Glutamatergic neuron (in vitro differentiated cells): ENCODE measurements at places on chromosomes 2 and 18. TPM values are rescaled to one million over a fixed set of nuclear protein-coding genes. Genes with fewer than 3 reads are reported as not detected.
A peak's percentile ranks its signal among the peaks of the same experiment; 100 is the strongest.

DNA sequence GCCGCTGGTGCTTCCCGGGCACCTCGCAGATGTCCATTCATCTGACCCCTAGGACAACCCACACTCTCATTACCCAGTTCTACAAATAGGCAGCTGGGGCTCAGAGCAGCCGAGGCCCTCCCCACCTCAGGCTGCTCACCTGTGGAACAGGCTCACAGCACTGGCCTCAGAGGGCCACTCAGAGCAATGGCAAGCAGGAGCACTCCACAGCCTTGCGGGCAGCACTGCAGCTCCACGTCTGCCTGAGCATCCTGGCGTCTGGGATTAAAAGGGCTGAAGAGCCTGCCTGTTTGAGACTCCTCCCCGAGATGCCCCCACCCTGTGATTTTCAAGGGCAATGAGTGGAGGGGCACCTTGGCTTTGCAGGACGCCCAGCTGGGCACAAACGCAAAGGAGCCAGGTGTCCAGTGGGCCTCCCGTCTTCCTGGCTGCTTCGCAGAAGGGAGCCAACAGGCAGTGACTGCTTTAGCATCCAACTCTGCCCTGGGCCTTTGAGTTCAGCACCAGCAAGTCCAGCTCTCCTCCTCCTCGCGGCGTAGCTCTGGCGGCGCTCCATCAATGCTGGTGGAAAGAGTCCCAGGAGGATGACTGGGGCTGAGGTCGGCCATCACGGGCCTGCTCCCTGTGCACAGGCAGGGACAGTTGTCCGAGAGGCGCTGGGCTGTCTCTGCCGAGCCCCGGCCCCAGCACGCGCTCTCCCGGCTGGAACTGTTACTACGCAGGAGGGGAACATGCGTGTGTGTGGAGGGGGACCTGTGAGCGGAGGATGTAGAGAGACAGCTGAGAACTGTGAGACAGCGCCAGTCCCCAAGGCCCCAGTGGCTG lies 297.2 kb downstream of the NDUFA10 start:
- DNase-seq: peak; percentile 47

- DNase-seq: no peak
Observed at GRCh38 chr2:55961318-55961911, 37.8 kb upstream of the EFEMP1 start.

GRCh38 chr2:97267411-97268074 lies 154.6 kb downstream of the ANKRD36 start:
- DNase-seq: peak; percentile 12

DNA sequence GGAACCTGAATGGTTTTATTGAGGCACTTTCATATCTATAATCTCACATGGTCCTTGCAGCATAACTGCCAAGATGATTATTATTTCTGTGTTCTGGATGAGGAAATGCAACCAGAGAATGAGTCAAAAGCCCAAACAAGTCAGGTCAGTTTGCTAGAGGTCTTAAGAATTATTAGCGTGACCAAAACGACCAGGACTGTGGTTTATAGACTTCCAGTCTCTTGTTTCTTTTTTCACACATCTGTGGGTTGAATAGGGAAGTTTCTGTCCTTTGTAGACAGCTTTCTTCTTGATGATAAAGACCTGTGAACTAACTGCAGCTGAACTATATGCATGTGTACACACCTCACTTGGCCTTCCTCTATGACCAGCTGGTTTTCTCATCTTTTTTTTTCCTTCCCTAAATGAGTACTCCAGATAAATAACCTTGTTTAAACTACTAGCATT lies 13.9 kb downstream of the ADAM23 start:
- no peak for DNase-seq

The CHST9 gene
- not detected for total RNA-seq

The ALPG gene
- total RNA-seq: 2.4 TPM

The ITGAV gene
- total RNA-seq: 21.9 TPM

- no peak for DNase-seq
Observed at GRCh38 chr18:26002375-26002910, 88.0 kb downstream of the SS18 start.

The MAP2 gene
- total RNA-seq: 177 TPM

The LAMA1 gene
- 32.0 TPM for total RNA-seq

The MARCO gene
- not detected for total RNA-seq

DNA sequence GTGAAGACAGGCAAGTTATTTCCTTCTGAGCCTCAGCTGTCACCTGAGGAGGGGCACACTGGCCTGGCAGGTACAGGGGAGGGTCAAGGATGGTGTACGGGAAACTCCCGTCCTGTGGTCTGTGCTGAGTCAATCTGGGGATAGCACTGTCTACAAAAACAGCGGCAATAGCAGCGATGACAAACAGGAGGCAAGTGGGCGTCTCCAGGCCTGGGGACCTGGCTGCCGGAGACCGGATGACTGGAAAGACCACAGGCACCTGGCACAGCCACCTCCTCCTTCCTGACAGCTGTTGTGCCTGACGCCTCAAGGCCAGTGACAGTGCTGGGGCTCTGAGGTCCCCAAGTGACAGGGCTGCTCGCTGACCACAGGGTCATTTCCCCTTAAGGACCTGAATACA lies 202.1 kb upstream of the HS6ST1 start:
- DNase-seq: no peak

DNA sequence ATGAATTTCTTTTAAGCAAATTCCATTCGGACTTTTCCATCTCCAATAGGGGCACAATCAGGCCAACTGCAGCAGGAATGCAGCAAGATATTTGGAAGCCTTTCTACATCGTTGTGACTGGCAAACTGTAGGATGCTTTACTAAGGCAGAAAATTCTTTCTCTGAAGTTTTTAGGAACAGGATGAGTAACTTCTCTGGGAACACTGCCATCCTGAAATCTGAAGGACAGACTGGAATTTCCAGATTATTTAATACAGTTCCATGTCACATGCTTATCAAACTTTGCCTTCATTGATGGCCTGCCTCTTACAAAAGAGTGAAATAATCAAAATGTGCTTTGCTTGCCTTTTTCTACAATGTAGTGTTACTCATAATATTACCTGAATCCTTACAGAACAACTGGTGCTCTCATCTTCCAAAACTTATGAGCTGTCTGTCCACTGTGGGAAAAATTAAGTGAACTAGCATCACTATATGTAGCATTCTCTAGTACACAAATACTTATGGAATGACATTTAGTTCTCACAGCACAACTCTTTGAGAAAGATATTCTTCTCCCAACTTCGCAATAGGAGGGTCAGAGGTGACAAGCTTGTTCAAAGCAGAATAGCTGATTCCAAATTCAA lies 32.0 kb upstream of the MAP2 start:
- DNase-seq: no peak

DNA sequence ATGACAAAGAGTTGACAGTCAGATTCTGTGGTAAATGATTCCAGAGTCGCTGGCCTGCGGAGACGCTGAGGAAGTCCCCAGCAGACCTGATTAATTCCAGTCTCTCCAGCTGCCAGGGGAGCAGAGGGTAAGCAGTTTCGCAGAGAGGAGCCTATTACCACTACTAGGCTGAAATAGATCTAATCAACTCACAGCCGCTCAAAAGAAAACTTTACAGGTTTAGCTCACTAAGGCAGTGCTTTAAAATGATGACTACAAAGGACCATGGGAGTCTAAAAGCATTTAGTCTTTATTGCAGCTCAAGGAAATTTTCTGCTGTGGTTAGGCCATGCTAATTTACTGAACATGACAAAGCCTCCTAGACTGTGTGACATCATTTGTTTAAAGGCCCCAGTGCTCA lies 445.6 kb upstream of the POU3F3 start:
- DNase-seq: peak; percentile 51

GRCh38 chr2:29011418-29012060 lies 30.4 kb downstream of the TOGARAM2 start:
- no peak for DNase-seq

DNA sequence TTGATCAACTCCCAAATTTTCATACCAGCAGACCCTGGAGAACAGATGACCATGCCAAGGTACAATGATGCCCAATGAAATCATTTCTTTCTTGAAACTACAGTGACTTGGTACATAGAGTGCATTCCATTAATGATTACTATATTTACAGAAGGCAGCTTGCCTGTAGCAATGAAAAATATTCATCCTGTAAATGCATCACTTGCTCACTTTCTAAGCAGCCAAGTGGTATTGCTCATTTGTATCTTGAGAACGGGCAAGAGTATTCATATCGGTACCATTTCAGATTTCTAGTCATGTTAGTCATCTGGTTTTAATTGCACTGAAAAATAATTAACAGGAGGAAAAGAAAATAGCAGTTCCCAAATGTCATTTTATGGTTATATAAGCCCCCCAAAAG lies 59.6 kb downstream of the VIL1 start:
- no peak for DNase-seq
